ENCODE measurements at places on chromosomes 3 and 15.

- DNase-seq: no peak
Measured at GRCh38 chr3:164418414-164418813, 659.9 kb downstream of the SI start.

GRCh38 chr3:59920822-59921221 is 871.0 kb upstream of the CFAP20DC start:
- no peak for DNase-seq

- peak; percentile 13 for DNase-seq
Measured at GRCh38 chr3:136351351-136351750, 101.2 kb downstream of the PCCB start.

- DNase-seq: no peak
Measured at GRCh38 chr15:76098685-76099084, 38.9 kb downstream of the TMEM266 start.

GRCh38 chr3:140296796-140297352 is 361.9 kb downstream of the CLSTN2 start:
- DNase-seq: peak; percentile 68
